ENCODE measurements at places on chromosomes 3 and 15.

- DNase-seq, result no peak
These were observed 19.0 kb downstream of the PCYT1A start for GRCh38 chr3:196268284-196269163.

- no peak for DNase-seq
These were observed 179.9 kb upstream of the PFN2 start for GRCh38 chr3:150150633-150151032.

GRCh38 chr3:183635107-183635430 lies 354 bp upstream of the KLHL24 start:
- DNase-seq, result no peak

- DNase-seq, result no peak
These were observed 472.7 kb upstream of the NR2F2 start for GRCh38 chr15:95857758-95858157.

- no peak for DNase-seq
These were observed 627 bp upstream of the PLS1 start for GRCh38 chr3:142595581-142595950.

DNA sequence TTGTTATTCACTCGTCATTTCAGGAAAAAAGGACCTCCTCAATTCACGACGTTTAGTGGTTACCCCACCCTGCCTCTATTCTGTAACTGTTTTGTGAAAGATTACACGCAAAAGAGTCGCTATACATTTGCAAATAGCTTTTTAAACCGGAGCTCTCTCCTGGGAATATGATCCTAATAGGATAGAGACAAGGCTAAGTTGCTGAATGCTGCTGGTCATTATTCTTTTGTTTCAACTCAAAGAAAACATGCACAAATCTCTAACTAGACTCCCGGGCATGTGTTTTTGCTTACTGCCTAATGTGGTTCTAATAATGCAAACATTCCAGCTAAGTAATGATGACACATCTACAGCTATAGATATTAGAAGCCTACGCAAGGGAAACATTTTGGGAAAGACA lies 214.6 kb upstream of the MDFIC2 start:
- DNase-seq, result no peak

- no peak for DNase-seq
These were observed 609 bp upstream of the UROC1 start for GRCh38 chr3:126517986-126518778.

DNA sequence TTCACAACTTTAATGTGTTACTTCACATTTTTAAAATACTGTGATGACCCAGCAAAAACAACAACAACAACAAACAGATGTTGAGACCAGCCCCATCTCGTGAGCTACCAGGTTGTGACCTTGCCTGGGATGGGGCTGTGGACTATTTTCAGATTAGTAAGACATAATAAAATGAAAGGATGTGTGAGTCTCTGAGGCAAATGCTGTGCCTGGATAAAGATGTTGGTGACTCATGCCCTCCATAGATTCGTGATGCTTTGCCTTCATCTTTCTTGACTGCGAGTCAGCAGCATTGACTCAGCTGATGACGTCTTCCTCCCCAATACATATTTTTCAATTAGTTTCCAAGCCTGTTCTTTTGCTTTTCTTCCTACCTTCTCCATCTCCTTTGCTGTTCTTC lies 453.0 kb upstream of the CFAP20DC start:
- DNase-seq, result no peak

- DNase-seq, result no peak
These were observed 2.1 kb downstream of the ATP11B start for GRCh38 chr3:182795389-182795782.

GRCh38 chr3:186342197-186342596 lies 19.8 kb downstream of the DGKG start:
- DNase-seq, result no peak

- no peak for DNase-seq
These were observed 2.5 kb downstream of the AMOTL2 start for GRCh38 chr3:134371542-134372324.

- DNase-seq, result no peak
These were observed 55.9 kb upstream of the LIMD1 start for GRCh38 chr3:45538641-45538986.

Data from H1 (cell line).